ENCODE measurements at places on chromosomes 11 and 22.

DNA sequence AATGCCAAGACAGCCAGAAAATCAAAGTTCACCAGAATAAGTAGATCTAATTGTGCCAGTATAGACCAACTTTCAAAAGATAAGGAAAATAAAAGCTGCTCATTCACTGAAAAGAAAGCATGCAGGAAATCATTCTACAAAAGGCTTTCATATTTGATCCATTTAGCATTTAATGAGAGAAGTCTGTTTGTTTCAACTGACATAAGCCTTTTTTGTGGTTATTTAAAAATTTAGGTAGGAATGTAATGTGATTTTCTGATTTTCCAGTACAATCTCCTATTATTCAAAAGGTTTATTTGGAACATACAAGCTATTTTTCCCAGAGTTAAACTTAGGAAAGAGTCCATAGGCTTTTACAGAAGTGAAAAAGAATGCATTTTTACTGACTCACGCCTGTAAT is 92.7 kb downstream of the SBF2 start:
- no peak for DNase-seq

DNA sequence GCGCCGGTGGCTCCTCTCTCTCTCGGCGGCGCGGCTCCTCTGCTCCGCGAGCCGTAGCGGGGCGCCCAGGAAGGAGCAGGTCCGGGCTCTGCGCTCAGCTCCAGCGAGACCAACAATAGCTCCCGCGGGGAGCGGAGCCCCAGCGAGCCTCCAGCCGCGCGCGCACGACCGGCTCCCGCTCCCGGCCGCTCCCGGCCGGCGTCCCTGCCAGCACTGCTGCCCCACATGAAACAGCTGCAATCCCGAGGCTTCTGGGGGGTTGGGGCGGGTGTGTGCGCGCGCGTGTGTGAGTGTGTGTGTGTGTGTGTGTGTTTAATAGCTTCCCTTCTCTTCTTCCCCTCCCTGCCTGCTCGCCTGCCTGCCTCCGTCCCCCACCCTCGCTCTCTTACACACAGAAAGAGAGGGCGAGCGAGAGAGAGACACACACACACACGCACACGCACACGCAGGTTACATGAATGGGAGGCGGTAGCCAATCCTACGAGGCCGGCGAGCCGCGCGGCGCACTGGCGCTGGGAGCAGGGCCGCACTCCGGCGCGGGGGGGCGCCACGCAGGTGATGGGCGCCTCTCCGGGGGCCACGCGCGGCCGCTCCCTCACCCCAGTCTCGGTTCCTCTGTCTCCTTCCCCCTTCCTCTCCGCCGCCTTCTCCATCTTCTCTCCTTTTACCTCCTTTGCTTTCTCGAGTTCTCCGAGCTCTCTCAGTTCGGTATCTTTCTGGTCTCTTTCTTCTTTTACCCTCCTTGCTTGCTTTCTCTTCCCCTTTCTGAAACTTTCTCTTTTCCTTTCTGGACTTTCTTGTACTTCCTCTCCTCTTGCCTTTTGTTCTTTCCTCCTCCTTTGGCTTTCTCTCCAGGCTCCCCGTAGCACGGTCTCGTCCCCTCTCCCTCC is at the start of gene TENM4:
Gene TENM4, minus strand, starts transcription at position 460 of the 890 bp plus-strand sequence. CDS start 371,086 bp downstream, outside the sequence.
- DNase-seq: no peak

- no peak for DNase-seq
Observed at GRCh38 chr11:36071917-36072500, 128.1 kb downstream of the LDLRAD3 start.

DNA sequence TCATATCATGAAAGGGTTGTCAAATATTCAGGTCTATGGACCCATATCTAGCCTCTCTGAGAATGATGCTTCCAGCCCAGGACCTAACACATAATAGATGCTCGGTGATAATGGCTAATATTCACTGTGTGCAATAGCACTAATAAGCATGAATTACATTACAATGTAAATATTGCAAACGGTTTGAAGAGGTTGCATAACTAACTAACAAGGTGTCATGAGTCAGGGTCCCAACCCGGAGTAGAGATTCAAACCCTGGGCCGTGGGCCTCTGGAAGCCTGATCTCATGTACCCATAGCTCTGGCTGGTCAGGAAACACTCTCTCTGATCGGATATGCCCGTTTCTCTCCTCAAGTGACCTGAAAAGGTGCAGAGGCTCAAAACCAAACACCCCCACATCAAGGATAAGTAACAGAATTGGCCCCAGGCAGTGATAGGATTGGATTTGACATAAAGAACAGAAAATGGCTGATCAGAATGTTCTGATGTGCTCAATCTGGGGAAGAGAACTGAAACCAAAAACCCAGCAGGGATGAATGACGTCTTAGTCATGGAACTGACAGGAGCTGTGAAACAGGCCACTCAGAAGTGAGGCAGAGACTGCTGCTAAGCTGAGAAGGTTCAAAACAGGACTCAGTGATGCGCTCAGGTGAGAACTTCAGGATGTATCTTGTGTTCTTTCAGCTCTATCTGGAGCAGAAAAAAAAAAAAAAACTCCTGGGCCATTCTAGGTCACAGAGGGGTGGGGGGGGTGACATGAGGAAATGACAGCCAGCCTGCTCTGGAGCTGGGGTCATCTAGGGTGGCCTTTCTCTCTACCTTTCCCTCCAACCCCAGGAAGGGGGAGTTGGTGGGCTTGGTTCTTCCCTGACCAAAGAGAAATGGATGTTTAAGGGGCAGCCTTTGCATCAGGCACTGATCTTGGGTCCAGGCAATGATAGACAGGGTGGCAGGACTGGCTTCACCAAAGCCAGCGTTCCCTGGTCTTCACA is 6.6 kb upstream of the KCTD17 start:
- no peak for DNase-seq

DNA sequence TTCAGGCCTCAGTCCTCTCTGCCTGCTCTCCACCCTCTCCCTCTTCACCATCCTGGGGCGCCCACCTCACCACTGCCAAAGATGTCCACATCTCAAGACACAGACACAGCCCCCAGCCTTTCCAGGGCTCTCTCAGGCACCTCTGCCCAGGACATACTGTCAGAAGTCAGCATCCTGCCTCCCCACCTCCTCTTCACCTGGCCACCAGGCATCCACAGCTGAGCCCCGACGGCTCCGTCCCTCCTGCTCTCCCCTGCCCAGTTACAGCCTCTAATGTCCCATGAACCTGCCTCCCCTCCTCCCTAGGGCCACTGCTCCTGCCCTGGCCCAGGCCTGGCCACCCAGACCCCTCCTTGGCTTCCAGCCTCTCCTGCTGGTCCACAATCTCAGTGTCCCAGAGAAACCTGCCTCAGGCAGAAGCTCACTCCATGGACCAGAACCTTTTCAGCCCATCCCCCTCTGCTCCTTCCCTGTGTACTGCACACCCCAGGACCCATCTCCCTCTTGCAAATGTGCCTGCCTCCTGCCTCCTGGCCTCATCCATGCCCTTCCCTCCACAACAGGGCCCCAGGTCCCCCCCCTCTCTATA is 3.2 kb downstream of the LTBP3 start:
- DNase-seq: no peak

DNA sequence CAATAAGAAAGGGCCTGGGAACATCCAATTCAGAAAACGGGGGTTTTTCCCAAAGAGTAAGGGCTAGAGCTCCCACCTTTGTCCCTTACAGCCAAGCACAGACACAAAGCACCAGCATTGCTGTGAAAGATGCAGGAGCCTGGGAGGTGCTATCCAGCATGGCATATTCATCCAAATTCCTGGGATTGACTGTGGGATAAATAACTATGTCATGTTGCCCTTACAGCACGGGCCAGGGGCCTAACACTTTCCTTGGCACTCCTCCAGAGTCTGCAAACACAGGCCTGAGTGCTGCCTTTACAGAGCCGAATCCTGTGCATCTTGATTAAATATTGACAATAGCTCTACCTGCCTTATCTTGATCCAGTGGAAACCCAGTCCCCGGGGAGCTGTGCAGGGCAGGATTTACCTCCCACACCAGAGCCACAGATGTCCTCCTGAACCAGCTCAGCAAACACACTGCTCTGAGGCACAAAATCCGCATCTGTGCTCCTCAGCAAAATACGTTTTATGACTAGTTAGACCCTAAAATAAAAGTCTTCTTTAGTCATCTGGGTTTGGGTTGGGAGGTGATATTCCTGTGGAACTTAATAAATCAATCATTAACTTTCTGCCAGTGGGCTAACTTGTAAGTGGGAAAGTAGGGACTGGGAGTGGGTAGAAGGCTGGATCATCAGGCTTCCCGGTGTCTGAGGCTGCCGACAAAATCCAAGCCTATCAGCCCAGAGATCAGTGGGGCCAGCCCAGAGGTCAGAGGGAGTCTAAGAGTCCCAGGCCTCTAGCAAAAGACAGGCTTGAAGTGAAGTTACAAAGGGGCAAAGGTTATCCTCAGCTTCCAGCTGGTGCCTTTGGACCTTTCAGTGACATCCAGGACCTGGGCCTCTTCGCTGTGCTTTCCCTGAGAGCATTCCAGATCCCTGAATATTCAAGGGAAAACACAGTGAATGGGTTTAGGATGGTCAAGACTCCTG is 36.5 kb downstream of the POU2AF3 start:
- DNase-seq: no peak

- DNase-seq: no peak
Observed at GRCh38 chr11:134951305-134951700, 539.3 kb upstream of the B3GAT1 start.

- DNase-seq: no peak
Observed at GRCh38 chr11:5405173-5405572, 16.7 kb upstream of the OR51Q1 start.

GRCh38 chr11:70184396-70184795 is 18.7 kb upstream of the FADD start:
- no peak for DNase-seq

DNA sequence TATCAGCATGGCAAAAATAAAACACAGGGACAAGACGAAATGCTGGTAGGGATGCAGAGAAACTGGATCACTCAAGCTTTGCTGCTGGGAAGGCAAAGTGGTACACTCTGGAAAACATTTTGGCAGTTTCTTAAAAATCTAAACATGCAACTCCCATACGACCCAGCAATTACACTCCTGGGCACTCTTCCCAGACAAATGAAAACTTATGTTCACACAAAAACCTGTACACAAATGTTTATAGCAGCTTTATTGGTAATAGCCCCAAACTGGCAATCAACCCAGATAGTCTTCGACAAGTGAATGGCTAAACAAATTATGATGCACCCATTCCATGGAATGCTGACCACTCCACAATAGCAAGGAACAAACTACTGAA is 35.8 kb upstream of the PRR5 start:
- DNase-seq: no peak

DNA sequence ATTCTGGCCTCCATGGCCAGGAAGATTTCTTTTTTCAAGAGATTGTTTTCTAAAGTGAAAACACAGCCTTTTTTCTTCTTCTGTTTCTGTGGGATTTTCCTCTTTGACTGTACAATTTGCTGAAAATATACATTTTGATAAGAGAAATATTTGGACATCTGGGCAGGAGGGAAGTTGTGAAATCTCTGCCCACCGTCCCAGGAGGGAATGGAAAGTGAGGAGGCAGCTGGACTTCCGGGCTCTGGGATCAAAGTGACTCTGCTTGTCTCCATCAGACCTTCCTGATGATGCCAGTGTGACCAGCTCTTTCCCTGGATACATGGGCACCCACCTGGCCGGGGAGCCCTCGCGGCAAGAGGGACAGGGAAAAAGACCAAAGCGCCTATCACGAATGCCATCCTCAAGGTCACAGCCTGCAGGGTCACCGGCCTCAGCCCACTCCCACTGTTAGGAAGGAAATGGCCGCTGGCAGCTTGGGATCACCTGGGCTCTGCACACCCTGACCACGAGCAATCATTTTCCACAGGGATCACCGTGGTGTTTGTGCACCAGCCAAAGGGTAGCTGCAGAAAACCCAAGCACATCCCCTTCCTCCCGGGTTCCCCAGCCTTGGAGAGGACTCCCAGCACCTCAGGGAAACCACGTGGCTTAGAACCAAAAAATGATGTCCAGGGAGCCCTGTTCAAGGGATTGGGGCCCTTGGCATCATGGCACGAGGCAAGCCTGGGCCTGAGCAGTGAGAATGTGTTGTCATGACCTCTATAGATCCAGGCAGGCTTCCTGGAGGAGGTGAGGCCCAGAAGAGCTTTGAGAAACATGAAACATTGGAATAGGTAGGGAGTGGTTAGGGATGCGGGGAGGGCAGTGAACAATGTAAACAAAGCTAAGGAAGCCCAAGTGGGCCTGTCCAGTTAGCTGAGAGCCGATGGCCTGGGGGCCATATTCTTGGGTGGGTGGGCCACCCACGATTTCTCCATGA is 29.1 kb upstream of the CCND1 start:
- no peak for DNase-seq

GRCh38 chr11:4466871-4467442 is 15.5 kb upstream of the OR52K1 start:
- DNase-seq: no peak

- DNase-seq: no peak
Observed at GRCh38 chr11:18466402-18466801, 10.7 kb downstream of the LDHAL6A start.

DNA sequence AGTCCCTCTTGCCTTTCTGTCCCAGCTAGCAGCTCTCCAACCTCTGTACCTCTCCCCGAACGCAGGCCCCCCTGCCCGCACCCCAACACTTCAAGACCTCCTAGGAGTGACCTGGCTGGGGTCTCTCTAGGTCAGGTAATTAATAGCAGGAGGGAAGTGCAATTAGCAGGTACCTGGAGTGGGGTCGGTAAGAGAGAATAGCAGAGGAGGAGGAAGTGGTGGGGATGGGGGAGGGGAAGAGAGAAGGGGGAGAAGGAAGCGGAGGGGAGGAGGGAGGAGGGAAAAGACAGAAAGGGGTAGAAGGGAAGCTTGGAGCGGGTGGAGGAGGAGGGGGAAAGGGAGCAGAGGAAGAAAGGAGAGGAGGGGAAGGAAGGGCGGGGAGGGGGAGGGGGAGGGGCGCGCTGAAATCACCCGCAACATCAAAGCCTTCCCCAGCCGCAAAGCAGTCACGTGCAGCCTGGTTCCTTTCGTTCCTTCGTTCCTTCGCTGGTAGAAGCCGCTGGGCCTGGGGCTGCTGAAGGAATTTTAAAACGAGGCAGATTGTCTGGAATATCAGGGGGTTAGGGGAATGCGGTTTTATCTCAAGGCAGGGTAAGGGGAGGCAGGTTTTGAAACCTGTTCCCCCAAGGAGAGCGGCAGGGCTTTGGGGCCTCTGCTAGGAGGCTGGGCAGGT is 29.3 kb upstream of the TCF20 start:
- DNase-seq: no peak

GRCh38 chr11:46969379-46969778 is 32.8 kb downstream of the CSTPP1 start:
- DNase-seq: no peak

GRCh38 chr11:135022454-135022853 is 610.4 kb upstream of the B3GAT1 start:
- no peak for DNase-seq

GRCh38 chr11:5596607-5597201 is at the start of gene TRIM6:
Gene TRIM6, plus strand, starts transcription at chr11:5596637. Its CDS starts 261 bp downstream, at chr11:5596898.
- DNase-seq: no peak

- no peak for DNase-seq
Observed at GRCh38 chr11:60878245-60879101, 11.1 kb downstream of the ZP1 start.

DNA sequence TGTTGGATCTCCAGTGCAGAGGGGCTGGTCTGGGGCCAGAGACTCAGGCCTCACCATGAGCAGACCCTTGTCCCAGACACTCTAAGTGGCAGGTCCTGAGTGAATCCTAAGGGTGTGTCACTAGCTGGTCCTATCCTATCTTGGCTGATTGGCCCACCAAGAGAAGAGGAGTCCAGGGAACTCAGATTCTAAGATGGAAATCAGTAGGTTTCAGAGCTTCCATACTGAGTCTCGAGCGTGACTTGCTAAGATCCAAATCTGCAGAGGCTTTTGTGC is 10.9 kb downstream of the POU2AF1 start:
- DNase-seq: no peak
